ENCODE measurements at places on chromosomes 13 and 19. TPM values are rescaled to one million over a fixed set of nuclear protein-coding genes. Genes with fewer than 3 reads are reported as not detected.

The CYP2A7 gene
- polyA plus RNA-seq = not detected

GRCh38 chr13:113935001-113935844, 38.7 kb downstream of the C13orf46 start:
- H3K27me3 ChIP-seq = peaks cover 3% of the 10 kb centered on the region
- H3K4me1 ChIP-seq = peaks cover 18% of the 10 kb centered on the region
- no peak overlapping the region for H3K4me3 ChIP-seq
- no peak for DNase-seq
- no peak overlapping the region for H3K27ac ChIP-seq
- H3K36me3 ChIP-seq = no peaks in the 10 kb centered on the region

The ZNF700 gene
- 3.3 TPM for polyA plus RNA-seq

DNA sequence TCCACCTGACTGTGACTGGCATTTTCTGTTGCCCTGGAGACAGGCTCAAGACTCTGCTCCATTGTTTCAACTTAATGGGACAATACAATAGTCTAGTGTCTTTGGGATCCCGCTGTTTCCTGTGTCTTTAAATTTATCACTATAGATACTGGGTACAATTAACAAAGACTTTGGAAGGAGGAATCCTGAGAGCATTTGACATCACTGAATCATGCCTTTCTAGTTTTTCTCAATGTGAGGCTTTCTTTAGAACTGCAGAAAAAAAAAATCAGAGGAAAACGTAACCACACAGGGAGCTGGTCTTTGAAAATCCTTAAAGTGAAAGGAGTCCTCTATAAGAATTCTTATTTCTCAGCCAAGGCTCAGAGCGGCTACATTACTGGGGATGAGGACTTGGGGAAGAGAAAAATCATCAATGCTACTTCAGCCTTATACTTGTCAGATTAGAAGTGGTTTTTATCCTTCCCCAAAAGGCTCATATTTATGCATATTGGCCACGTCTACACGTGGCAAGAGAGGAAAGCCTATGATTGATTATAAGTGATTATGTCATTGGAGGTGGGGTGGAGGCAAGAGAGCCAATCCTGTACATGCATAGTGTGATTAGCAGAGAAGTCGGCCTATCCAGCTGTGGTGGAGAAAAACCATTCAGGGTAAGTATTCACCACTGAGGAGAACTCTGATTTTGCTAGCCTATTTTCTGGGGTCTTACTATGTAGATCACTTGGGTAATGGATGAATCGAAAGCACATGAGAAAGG, 34.4 kb upstream of the UBL3 start:
- H3K4me3 ChIP-seq = no peak overlapping the region
- no peaks in the 10 kb centered on the region for H3K27me3 ChIP-seq
- H3K4me1 ChIP-seq = no peaks in the 10 kb centered on the region
- no peak for DNase-seq
- no peaks in the 10 kb centered on the region for H3K36me3 ChIP-seq

The CA11 gene
- 8.3 TPM for polyA plus RNA-seq

GRCh38 chr13:54775501-54776191, 1747.0 kb downstream of the OLFM4 start:
- H3K4me3 ChIP-seq = no peak overlapping the region
- no peak for DNase-seq
- no peaks in the 10 kb centered on the region for H3K27me3 ChIP-seq
- H3K4me1 ChIP-seq = no peaks in the 10 kb centered on the region
- no peaks in the 10 kb centered on the region for H3K36me3 ChIP-seq
- H3K27ac ChIP-seq = no peak overlapping the region

The ZNF546 gene
- polyA plus RNA-seq = 6.6 TPM

GRCh38 chr13:74461011-74461410, 326.8 kb upstream of the KLF12 start:
- no peak overlapping the region for H3K27ac ChIP-seq
- no peaks in the 10 kb centered on the region for H3K36me3 ChIP-seq
- peaks cover 5% of the 10 kb centered on the region for H3K27me3 ChIP-seq
- no peak overlapping the region for H3K4me3 ChIP-seq
- DNase-seq = no peak
- no peaks in the 10 kb centered on the region for H3K4me1 ChIP-seq

DNA sequence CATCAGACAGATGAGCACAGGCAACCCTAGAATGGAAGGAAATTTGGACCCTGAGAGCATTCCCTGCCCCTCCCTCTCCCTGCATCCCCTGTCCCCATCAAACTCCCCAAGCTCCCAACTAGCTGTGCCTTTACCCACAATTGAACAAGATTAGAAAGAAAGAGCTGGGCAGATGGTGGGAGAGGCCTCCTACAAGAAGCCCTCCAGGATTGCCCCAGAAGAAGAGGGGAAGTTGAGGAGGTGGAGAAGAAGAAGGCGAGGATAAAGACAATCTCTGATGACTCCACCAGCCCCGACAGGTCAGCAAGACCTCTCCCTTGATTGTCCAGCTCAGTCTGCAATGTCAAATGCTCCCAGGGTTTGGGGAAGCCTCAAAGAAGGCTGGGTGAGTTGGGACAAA, 11.9 kb downstream of the UNC13A start:
- peaks cover 14% of the 10 kb centered on the region for H3K27me3 ChIP-seq
- H3K36me3 ChIP-seq = no peaks in the 10 kb centered on the region
- H3K4me1 ChIP-seq = peaks cover 9% of the 10 kb centered on the region
- H3K4me3 ChIP-seq = no peak overlapping the region
- no peak for DNase-seq

The CPAMD8 gene
- 0.74 TPM for polyA plus RNA-seq

The ZNF724 gene
- 0.85 TPM for polyA plus RNA-seq

DNA sequence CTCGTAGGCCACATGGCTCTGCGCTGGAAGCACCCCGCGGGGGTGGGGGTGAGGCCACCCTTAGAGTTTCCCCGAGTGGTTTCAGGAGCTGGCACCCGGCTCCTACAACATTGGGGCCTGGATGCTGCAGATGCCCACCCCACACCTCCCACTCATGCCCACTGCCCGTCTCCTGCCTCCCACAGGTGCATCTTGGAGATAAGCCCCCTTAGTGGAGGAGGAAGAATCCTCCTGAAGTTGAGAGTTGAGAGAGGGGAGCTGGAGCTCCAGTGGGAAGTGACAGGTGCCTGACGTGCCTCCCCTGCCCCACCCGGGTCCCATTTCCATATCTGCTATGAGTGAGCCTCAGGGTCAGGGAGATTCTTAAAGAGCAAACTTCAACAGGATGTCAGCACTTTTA, 341.3 kb downstream of the TEX29 start:
- H3K27me3 ChIP-seq = no peaks in the 10 kb centered on the region
- no peaks in the 10 kb centered on the region for H3K4me1 ChIP-seq
- H3K36me3 ChIP-seq = no peaks in the 10 kb centered on the region
- no peak for DNase-seq
- H3K27ac ChIP-seq = no peak overlapping the region
- H3K4me3 ChIP-seq = no peak overlapping the region

DNA sequence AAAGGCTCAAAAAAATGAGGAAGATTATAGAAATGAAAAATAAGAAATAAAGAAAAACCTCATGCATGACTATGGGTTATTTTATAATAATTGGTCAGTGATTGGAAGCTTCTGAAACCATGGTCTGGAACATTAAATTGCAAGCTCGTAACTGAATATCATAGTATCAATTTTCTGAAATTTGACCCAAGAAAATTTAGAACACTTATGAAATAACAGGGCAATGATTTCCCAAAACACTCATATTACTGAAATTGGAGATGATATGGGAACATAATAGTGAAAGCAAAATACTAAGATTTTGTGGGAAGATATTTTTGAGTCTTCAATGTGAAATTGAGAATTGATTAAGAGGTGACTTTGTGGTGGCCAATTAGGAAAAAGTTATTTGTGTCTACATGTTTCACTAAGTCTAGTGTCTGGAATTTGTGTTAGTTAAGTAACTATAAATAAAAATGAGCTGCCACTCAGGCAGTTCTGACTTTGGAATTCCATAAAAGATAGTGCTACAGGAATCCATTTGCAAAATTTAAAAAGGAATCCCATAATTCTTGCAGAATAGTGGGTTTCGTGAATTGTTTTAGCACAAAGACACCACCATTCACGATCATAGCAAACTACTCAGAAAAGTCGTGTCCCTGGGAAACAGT, 603.0 kb downstream of the LMO7 start:
- no peak overlapping the region for H3K27ac ChIP-seq
- DNase-seq = no peak
- no peaks in the 10 kb centered on the region for H3K4me1 ChIP-seq
- H3K4me3 ChIP-seq = no peak overlapping the region

The ZNF793 gene
- polyA plus RNA-seq = 1.1 TPM

GRCh38 chr19:46972311-46972710, 47.3 kb upstream of the NPAS1 start:
- no peaks in the 10 kb centered on the region for H3K27me3 ChIP-seq
- H3K27ac ChIP-seq = no peak overlapping the region
- no peak overlapping the region for H3K4me3 ChIP-seq
- H3K36me3 ChIP-seq = peaks cover 4% of the 10 kb centered on the region
- H3K4me1 ChIP-seq = peaks cover 27% of the 10 kb centered on the region

DNA sequence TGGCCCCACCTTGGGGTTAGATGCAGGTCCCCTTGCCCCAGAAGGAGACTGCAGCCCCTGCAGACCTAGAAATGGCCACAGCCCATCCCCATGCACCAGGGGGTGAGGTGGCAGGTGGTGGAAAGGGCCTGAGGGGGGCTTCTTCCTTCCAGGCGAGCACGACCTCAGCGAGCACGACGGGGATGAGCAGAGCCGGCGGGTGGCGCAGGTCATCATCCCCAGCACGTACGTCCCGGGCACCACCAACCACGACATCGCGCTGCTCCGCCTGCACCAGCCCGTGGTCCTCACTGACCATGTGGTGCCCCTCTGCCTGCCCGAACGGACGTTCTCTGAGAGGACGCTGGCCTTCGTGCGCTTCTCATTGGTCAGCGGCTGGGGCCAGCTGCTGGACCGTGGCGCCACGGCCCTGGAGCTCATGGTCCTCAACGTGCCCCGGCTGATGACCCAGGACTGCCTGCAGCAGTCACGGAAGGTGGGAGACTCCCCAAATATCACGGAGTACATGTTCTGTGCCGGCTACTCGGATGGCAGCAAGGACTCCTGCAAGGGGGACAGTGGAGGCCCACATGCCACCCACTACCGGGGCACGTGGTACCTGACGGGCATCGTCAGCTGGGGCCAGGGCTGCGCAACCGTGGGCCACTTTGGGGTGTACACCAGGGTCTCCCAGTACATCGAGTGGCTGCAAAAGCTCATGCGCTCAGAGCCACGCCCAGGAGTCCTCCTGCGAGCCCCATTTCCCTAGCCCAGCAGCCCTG, 4.2 kb upstream of the F10 start:
- H3K27me3 ChIP-seq = no peaks in the 10 kb centered on the region
- no peaks in the 10 kb centered on the region for H3K36me3 ChIP-seq
- no peak overlapping the region for H3K4me3 ChIP-seq

The ATP8A2 gene
- polyA plus RNA-seq = 0.26 TPM

The SIGLEC11 gene
- polyA plus RNA-seq = not detected

GRCh38 chr13:69324090-69324886, 783.3 kb upstream of the ATXN8OS start:
- no peaks in the 10 kb centered on the region for H3K36me3 ChIP-seq
- H3K27me3 ChIP-seq = no peaks in the 10 kb centered on the region
- no peak for DNase-seq
- no peak overlapping the region for H3K27ac ChIP-seq

The ZIC5 gene
- polyA plus RNA-seq = not detected

DNA sequence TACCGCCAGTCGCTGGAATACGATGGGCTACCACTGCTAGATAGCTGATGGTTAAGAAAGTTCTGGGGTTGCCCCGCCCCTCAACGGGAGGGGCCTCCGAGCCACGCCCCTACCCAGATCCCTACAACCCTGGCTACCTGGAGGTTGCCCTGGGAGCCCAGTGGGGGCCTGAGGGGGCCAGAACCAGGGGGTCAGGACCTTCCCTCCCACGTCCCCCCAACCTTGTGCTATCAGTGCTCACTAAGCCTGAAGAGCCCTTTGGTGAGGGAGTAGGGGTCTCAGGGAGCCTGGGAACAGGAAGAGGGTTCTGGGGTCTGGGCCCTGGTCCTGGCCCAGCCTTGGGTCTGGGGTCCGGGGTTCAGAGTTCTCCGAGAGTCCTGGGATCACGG, 8.9 kb downstream of the OCEL1 start:
- H3K4me3 ChIP-seq = peak overlapping the region; percentile 78
- peaks cover 15% of the 10 kb centered on the region for H3K4me1 ChIP-seq
- H3K36me3 ChIP-seq = no peaks in the 10 kb centered on the region
- peak overlapping the region; percentile 64 for H3K27ac ChIP-seq
- H3K27me3 ChIP-seq = no peaks in the 10 kb centered on the region
- no peak for DNase-seq

- H3K4me1 ChIP-seq = no peaks in the 10 kb centered on the region
- H3K27ac ChIP-seq = no peak overlapping the region
- H3K4me3 ChIP-seq = no peak overlapping the region
- no peak for DNase-seq
- H3K36me3 ChIP-seq = no peaks in the 10 kb centered on the region
Measured at GRCh38 chr13:27008733-27009132, 162.9 kb downstream of the USP12 start.

DNA sequence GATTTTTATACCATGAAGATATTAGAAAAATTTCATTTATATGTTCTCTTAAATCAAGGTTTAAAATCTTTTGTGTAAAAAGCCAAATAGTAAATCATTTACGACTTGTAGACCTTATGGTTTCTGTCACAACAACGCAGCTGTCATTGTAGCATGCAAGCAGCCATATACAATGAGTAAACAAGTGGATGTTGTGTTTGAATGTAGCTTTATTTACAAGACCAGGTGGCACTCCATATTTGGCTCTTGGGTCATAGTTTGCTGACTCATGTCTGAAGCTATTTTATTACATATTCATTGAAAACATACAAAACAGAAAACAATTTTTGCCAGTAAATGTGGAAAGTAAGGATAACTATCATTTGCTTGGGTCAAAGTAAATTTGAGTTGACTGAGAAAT, 930.8 kb downstream of the SLITRK5 start:
- no peak overlapping the region for H3K27ac ChIP-seq
- no peaks in the 10 kb centered on the region for H3K36me3 ChIP-seq
- H3K27me3 ChIP-seq = no peaks in the 10 kb centered on the region
- no peak for DNase-seq
- H3K4me3 ChIP-seq = no peak overlapping the region

- no peaks in the 10 kb centered on the region for H3K36me3 ChIP-seq
- no peak overlapping the region for H3K4me3 ChIP-seq
- no peak overlapping the region for H3K27ac ChIP-seq
- no peaks in the 10 kb centered on the region for H3K27me3 ChIP-seq
- H3K4me1 ChIP-seq = peaks cover 11% of the 10 kb centered on the region
- DNase-seq = no peak
Measured at GRCh38 chr13:74550039-74550438, 415.8 kb upstream of the KLF12 start.

- H3K27me3 ChIP-seq = peaks cover 3% of the 10 kb centered on the region
- H3K4me1 ChIP-seq = no peaks in the 10 kb centered on the region
- H3K27ac ChIP-seq = no peak overlapping the region
- no peak overlapping the region for H3K4me3 ChIP-seq
Measured at GRCh38 chr19:371501-372168, 27.0 kb upstream of the MIER2 start.

- H3K27me3 ChIP-seq = no peaks in the 10 kb centered on the region
- no peaks in the 10 kb centered on the region for H3K36me3 ChIP-seq
- no peak overlapping the region for H3K27ac ChIP-seq
Measured at GRCh38 chr19:52176574-52176973, 5.2 kb upstream of the ZNF836 start.

- H3K27ac ChIP-seq = no peak overlapping the region
- peaks cover 47% of the 10 kb centered on the region for H3K4me1 ChIP-seq
- no peaks in the 10 kb centered on the region for H3K36me3 ChIP-seq
- no peak for DNase-seq
Measured at GRCh38 chr19:43563816-43564457, 11.4 kb downstream of the XRCC1 start.
